Stimulated activated CD4-positive, alpha-beta T cell treated with anti-CD3 and anti-CD28 coated beads, Interleukin-1b, Interleukin-23, amount 100 ng/mL, for 1 hour (primary cell): ENCODE measurements at places on chromosomes 7 and 10.

- no peak for DNase-seq
Observed at GRCh38 chr10:72842164-72842563, 51.4 kb upstream of the OIT3 start.

DNA sequence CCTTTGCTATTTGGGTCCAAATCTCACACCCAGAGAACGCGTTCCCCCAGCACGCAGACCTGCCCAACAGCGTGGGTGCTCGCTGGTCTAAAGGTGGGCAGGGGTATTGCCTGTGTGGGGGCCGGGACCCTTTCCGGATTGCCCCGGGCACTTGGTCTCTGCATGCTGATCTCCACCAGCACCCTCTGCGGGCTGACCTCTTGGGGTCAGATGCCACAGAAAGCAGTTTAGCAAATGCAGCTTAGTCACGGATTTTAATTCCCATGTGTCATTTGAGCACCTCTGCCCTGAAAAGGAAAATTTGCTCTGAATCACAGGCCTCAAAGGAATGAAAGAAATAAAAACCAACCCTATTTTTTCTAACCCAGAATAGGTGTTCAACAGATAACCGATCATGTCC is 46.7 kb downstream of the PKD1L1 start:
- no peak for DNase-seq

GRCh38 chr7:54995610-54996363 is 23.0 kb upstream of the EGFR start:
- DNase-seq = no peak

GRCh38 chr10:78441010-78441409 is 407.3 kb downstream of the RPS24 start:
- DNase-seq = no peak

DNA sequence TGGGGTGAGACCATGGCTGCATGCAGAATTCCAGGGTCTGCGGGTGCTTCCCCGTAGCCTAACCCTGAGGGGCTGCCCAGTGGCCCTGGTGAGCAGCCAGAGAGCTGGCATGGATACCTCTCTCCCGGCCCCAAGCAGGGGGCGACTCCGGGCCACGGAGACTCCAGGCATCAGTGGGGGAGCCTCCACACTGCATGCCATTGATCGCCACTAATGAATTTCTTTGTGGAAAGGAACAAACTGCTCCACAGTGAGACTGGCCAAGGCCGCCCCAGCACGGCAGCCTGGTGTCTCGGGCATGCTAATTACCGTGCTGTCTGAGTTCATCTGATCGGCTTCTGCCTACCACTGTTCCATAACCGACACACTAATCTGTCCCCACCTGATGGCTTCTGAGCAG is 184.4 kb downstream of the GRID1 start:
- DNase-seq = no peak
